ENCODE measurements at places on chromosomes 13 and 19.

- DNase-seq: no peak
Observed at GRCh38 chr13:87999788-88000187, 328.6 kb downstream of the SLITRK5 start.

DNA sequence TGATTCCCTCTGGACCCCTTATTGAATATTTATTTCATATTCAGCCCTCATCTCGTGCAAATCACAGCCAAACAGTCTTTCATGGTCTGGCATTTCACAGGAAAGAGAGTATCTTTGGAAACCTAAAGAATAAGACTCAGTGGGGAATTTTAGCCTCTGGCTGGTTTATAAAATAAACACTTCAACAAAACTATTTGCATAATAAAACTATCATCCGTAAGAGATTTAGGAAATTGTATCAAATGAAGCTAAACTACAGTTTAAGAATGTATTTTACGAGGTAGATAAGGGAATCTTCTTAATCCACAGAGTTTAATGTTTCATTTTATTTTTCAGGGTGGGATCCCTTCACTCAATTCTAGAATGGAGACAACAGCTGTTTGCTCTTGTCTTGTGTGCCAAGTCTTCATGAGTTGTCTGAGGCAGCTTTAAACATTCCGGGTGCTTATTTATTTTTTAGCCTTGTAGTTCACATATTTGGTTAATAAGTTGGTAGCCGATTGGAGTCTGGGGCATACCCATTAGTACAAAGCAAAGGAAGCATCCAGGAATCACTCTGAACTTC lies 634.4 kb upstream of the KLF12 start:
- DNase-seq: no peak

DNA sequence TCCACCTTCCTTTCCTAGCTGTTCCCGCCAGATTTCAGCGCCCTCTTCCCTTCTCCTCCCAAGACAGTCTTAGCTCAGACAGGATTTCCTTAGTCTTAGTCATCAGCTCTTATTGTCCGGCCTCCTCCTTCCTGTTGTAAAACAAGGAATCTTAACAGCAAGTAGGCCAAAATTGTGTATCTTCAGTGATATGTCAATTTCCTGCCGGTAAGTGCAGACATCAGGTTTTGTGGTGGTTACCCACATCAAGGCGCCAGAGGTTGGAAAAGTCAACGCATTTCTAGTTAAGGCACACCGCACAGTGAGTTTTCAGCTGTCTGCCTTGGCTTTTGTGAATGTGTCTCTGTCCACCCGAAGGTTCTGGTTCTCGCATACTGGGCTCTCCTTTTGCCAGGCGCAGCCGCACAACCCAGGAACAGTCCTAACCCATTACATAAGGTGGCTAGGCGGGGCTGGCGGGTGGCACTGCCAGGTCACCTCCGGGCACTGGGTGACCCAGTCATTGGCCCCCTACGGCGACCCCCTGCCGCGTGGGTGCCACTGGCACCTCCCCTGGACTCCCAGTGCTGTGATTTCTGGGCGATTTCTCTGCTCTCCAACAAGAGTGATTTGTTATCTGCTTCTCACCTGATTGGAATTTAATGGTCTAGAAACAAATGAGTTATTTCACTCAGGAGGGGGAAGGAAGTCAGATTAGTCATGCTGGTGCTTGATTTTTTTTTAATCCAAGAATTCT lies 12.9 kb downstream of the COL4A2 start:
- DNase-seq: no peak

DNA sequence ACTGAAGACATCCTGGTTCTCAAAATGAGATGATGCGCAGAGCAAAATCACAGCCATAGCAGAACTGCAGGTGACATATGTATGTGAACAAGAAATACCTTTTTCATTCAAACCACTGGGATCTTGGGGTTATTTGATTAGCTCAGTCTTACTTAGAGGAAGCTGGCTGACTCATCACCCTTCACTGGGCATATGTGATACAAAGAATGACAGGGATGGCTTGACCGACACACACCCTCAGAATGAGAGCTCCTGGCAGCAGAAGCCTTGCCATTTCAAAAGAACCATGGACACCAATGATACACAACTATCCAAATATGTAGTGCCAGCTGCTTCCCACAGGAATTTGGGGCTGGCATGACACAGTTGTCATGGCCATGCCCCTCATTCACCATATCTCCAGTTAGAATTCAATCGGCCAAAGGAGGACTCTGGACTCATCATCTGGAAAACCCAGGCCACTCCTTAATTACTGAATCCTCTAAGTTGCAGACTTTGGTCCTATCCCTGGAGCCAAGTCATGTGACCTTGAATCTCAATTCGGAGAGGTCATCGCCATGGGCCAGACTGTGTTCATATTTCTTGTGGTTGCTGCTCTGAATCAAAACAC lies 115.8 kb downstream of the KATNAL1 start:
- DNase-seq: no peak

DNA sequence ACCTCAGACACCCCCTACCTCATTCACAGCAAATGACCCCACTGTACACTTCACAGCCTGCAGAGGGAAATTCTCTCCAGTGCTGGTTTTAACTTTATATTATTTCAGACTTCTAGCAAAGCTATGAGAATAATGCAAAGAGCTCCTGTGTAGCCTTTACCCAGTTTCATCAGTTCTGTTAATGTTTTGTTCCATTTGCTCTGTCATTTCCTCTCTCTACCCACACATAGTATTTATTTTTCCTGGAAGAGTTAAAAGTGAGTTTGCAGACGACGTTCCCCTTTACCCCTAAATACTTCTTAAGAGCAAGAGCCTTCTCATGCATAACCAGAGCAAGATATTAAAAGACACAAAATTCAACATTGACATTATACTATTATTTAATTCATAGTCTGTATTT lies 49.9 kb upstream of the ADGRE1 start:
- no peak for DNase-seq

GRCh38 chr13:99057310-99057975 lies 79.6 kb upstream of the DOCK9 start:
- DNase-seq: no peak

- DNase-seq: no peak
Observed at GRCh38 chr13:39531646-39532045, 71.3 kb downstream of the LHFPL6 start.

GRCh38 chr13:33743438-33744368 lies 74.2 kb upstream of the RFC3 start:
- no peak for DNase-seq

GRCh38 chr19:13920940-13921747 lies 15.1 kb downstream of the CC2D1A start:
- no peak for DNase-seq

GRCh38 chr19:23394511-23394910 lies 760 bp downstream of the ZNF91 start:
- DNase-seq: no peak

DNA sequence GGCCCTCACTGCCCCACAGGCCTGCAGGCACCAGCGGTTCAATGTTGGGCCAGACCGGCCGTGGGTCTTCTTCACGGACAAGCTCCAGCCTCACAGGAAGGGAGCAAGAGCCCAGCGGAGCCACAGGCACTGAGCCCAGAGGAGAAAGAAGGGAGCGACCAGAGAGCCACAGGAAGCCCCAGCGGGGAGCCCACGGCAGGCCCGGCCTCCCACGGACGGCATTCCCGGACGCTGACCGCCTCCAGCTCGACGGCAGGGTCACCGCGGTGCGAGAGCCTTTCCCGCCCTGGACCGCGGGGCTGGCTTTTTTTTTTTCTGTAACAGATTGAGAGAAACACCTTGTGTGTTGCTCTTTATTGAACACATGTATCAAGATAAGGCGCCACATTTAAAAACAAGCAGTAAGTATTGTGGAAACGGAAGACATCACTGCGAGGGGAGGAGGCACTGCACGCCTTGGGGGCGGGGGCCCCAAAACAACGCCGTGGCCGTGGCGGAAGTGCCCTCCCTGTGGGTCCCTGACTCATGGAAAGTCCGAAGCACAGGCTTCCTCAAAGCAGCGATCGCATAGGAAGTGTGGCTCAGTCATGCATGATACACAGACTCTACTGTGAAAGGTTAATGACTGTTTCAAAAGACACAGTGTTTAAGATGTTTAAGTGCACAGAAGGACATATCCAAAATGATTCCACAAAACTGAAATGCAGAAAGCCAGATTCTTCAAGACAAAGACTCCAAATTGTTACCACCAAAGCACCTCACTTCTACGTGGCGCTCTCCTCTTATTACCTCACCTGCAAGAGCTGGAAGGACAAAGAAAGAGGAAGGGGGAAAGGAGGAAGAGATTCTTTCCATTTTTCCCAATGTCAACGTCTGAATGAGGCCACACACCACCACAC lies 3.5 kb downstream of the RASA3 start:
- peak; percentile 48 for DNase-seq

DNA sequence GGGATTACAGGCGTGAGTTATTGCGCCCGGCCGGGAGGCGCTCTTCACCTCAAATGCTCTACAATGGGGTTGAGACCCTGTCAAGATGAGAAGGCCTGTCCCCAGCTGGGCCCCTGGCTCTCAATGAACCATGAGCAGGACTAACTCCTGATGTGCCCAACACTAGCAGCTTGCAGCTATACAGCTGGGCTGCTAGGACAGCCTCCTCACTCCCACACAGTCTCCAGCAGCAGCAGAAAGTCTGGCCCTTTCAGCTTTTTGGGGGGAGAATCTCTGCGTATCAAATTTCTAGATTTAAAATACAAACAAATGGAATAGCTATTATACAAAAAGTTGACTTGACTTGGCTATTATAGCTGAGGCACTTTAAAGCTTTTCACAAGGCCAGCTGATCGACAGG lies 30.2 kb downstream of the TMTC4 start:
- DNase-seq: no peak

DNA sequence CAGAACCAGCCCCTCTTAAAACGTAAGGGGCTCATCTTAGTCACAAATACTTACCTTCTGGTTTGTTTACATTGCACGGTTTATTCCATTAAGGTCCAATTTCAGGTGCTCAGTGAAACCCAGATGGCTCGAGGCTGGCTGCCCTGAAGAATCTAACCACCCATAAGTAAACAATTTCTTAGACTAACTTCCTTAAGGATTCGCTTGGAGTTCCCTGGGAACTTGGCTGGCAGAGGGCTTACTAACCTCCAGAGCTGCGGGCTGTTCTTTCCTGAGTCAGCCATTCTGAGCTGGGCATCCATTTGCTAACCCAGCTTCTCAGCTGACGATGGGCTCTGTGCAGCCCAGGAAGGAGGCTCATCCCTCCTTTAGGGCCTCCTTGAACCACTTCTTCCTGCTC lies 262.1 kb downstream of the FGF9 start:
- no peak for DNase-seq

DNA sequence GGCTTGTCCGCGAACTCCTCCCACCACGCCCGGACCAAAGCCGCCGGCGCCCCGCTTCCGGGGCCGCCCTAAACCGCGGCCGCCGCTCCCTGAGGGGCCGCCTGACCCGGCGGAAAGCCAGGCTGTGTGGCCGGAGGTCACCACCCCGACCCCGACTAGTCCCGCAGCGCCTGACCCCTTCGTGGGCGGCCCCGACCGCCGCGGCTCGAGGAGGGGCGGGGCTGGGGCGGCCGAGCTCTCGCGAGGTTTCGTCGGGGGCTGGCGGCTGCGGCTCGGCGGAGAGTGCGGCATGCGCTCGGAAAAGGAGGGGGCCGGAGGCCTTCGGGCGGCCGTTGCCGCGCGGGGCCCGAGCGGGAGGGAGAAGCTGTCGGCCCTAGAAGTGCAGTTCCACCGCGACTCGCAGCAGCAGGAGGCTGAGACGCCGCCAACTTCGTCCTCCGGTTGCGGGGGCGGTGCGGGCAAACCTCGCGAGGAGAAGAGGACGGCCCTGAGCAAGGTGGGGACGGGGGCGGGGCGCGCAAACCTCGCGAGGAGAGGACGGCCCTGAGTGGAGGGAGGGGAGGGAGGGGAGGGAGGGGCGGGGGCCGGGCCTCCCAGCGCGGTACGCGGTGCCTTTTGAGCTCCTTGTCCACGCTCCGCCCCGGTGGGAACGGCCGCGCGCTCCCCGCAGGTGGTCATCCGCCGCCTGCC lies at the start of gene UPF3A:
UPF3A (plus strand) TSS at position 251 of the 690 bp plus-strand sequence; CDS start at position 290, 39 bp downstream.
- peak; percentile 86 for DNase-seq

DNA sequence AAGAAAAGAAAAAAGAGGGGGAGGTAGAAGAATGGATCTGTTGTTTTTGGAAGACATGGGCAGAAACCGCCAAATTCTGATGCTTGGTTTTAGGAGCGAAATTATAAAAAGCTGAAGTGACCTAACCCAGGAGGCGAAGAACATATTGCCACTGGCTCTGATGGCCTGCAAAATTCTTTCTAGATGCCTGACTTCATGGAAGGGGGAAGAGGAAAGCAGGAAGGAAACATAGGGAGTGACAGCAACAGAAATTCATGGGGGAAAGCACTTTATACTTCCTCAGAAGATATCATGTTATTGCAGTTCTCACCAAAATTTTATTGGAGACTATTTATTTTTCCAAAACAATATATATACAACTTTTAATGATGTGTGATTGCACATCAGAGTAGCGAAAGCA lies 213.5 kb downstream of the DLEU7 start:
- no peak for DNase-seq

GRCh38 chr19:21519488-21519887 lies 14.1 kb downstream of the ZNF429 start:
- no peak for DNase-seq

DNA sequence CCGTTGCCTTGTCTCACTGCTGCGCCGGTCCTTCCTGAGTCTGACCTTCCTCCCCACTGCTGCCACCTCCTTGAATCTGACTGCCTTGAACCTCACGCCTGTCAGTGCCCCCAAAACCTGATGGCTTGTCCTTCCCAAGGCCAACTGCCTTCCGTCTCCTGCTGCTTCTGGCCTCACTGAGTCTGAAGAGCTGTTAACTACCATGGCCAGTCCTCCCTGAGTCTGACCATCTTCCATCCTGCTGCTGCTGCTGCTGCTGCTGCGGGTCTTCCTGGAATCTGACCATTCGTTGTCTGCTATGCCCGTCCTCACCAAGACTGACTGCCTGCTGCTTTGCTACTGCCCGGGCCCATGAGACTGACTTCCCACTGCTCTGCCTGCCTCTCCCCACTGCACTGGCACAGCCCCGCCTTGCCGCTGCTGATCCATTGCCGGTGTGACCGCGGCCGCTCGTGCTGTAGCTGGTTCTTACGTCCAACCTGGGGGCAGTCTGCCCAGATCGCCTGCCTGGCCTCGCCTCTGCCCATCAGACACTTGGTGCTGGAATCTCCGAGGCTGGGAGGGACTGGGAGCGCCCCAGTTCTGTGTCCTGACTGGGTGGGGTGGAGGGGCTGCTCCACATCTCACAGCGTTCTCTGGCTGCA lies 2.9 kb upstream of the RCN3 start:
- no peak for DNase-seq

DNA sequence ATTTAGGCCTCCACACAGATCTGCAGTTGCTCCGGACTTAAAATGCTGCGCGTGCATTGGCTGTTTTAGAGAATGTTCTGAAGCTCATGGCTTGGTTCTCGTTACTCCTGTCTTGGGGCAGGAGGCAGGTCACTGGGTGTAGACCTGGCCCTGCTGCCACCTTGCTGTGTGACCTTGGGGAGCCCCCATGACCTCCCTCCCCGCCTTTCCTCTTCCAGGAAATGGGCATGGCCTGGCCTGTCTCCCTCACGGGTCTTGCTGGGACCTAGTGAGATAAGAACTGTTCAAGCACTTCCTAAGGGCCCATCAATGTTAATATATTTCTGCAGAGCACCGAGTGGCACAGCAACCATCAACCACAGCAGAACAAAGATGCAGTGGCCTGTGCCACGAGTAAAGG lies 49.4 kb downstream of the KLF2 start:
- no peak for DNase-seq

- DNase-seq: no peak
Observed at GRCh38 chr13:90798381-90798780, 549.1 kb upstream of the MIR17HG start.

- DNase-seq: no peak
Observed at GRCh38 chr13:40494946-40495620, 171.4 kb downstream of the FOXO1 start.

Data from hippocampal formation (tissue), 2 donors.